ENCODE measurements at places on chromosomes 3 and 15.

- no peak for DNase-seq
Measured at GRCh38 chr15:81863162-81863561, 182.7 kb downstream of the MEX3B start.

- DNase-seq: no peak
Measured at GRCh38 chr15:75712668-75713337, at the start of gene CSPG4. TSS of gene CSPG4 (minus strand) at chr15:75712848. CDS start at chr15:75712755, 93 bp downstream.

DNA sequence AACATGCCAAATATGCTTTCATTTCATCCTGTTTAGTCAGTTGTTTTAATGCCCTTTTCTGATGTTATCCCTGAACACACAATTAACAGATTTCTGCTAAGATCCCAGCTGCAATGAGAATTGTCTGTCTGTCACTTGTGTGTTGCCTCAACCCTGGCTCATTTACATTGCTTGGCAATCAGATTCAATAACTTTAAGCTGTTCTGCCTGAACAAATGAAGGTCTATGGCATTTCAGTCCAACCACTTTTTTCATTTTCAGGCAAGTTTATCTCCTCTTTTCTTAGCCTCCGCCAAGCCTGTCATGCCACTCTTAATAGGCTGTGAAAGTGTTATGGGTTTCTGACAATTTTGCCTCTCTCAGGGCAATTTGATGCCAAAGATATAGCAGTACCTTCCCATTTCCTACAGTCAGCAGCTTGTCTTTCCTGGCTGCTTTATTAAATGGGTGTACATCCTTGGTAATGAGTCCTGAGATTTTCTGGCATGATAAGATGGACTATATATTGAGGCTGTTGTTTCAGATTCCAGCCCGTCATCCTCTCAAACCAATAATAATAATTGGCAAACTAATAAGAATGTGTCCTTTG, 68.7 kb upstream of the ADAMTS9 start:
- no peak for DNase-seq

GRCh38 chr3:52722491-52722890, 16.6 kb downstream of the SPCS1 start:
- no peak for DNase-seq

- no peak for DNase-seq
Measured at GRCh38 chr15:92074646-92075045, 221.1 kb downstream of the SLCO3A1 start.

DNA sequence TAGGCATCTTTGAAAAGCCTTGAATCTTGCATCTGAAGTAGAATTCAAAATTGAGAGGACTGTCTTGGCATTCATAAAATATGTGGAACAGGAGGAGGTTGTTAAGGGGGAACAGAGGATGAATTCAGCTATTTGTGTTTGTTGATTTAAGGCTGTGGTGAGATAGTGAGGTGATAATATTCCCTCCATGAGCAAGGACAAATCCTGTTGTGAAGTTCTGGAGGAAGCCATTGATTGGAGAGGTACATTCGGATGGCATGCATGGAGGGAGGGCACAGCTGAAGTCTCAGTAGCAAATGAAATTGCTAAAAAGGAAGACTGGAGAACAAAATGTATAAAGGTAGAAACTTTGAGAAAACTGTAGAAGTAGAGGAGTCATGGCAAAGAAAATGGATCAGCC, 443.8 kb downstream of the NLGN1 start:
- DNase-seq: no peak

DNA sequence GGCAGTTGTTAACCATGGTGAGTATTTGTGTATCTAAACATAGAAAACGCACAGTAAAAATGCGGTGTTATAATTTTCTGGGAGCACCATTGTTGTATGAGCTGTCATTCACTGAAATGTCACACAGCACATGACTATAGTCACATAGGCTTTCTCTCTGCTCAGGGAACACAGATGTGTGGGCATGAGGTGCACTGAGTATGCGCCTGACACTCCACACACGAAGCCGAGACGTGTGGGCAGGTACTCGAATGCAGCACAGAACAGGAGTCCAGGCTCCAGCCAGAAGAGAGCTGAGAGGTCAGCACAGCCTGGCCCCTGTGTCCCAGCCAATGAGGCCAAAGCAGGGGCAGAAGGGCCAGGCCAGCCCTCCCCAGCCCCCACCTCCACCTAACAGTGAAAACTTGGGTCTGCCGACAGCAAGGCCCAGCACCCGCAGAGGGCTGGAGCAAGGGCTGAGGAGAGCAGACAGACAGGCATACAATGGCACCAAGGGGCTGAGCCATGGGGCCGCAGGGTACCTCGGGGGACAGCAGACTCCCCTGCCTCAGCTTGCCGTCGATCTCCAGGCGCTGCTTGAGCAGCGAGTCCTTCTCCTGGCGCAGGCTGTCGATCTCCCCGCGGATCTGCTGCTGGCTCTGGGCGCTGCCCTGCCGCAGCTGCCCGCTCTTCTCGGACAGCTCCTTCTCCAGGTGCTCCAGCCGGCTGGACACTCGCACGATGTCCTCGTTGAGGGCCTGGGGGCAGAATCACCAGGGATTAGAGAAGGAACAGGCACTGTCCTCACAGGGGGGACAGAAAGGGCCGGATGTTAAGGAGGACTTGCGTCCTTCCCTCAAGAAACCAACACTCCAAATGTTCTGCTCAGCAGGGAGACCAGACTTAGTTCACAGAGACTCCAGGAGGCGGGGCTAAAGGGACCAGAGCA, 24.0 kb downstream of the KIF7 start:
- DNase-seq: no peak

- DNase-seq: no peak
Measured at GRCh38 chr3:71702131-71703024, 22.8 kb downstream of the EIF4E3 start.

- no peak for DNase-seq
Measured at GRCh38 chr15:95226835-95227234, 995.5 kb downstream of the MCTP2 start.

GRCh38 chr3:13644341-13645117, 95.6 kb downstream of the FBLN2 start:
- DNase-seq: no peak

GRCh38 chr3:61687206-61687605, 125.8 kb downstream of the PTPRG start:
- DNase-seq: no peak

Measured in stimulated activated CD4-positive, alpha-beta T cell treated with anti-CD3 and anti-CD28 coated beads, TNF-alpha, amount 100 ng/mL, for 1 hour (primary cell).